ENCODE measurements at places on chromosomes 5 and 9. TPM values are rescaled to one million over a fixed set of nuclear protein-coding genes. Genes with fewer than 3 reads are reported as not detected.

The LCN15 gene
- not detected for total RNA-seq

The GABRG2 gene
- total RNA-seq = 1.4 TPM

The NEUROG1 gene
- total RNA-seq = not detected

- no peak overlapping the region for H3K27ac ChIP-seq
- no peaks in the 10 kb centered on the region for H3K27me3 ChIP-seq
Observed at GRCh38 chr9:93451849-93452709, 594 bp downstream of the FAM120A start.

- no peak for DNase-seq
- H3K4me3 ChIP-seq = no peak overlapping the region
- H3K36me3 ChIP-seq = no peaks in the 10 kb centered on the region
Observed at GRCh38 chr5:148343603-148344487, 8.5 kb downstream of the SPINK9 start.

DNA sequence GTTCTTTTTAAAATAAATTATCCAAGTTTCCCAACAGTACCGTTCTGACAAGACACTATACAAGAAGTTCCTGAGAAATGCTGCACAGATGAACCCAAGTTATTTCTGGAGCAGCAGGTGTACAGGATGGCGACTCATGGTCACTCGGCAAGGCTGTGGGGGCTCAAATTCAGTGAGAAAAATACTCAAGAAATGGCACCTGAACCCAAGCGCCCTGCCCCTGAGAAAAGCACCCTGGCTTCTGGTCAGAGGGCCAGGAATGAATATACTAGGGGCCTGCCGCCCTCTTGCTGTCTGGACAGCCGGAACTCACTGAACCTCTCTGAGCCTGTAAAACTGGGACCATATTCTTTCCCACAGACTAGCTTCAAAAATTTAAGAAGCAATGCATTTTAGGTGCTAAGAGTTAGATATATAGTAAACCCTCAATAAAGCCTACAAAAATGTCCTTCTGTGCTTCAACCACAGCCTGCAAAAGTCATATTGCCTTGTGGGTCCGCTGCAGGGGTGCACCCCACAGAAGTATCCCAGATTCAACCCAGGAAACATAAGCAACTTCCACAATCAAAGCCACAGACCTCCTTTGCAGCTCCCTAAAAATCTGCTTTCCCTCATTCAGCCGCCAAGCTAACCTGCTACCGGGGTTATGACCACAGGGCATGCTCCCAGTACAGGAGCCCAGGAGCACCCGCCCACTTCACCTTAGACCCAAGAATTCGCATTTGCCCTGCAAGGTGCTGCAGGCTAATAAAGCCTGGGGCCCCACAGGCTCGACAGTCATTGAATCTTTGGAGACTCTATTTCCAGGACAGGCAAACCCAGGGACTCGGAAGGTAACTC is 1.4 kb downstream of the RAPGEF1 start:
- H3K27ac ChIP-seq = no peak overlapping the region
- peaks cover 24% of the 10 kb centered on the region for H3K36me3 ChIP-seq
- peaks cover 41% of the 10 kb centered on the region for H3K4me1 ChIP-seq
- peak; percentile 11 for DNase-seq
- peak overlapping the region; percentile 78 for H3K4me3 ChIP-seq
- no peaks in the 10 kb centered on the region for H3K27me3 ChIP-seq

GRCh38 chr5:74422671-74423070 is 217.9 kb downstream of the ENC1 start:
- H3K4me1 ChIP-seq = peaks cover 23% of the 10 kb centered on the region
- H3K27ac ChIP-seq = no peak overlapping the region
- no peak overlapping the region for H3K4me3 ChIP-seq

GRCh38 chr9:127921557-127922120 is 4.8 kb upstream of the ST6GALNAC4 start:
- H3K27me3 ChIP-seq = peaks cover 25% of the 10 kb centered on the region
- peak; percentile 73 for DNase-seq
- H3K4me1 ChIP-seq = peaks cover 13% of the 10 kb centered on the region
- H3K36me3 ChIP-seq = peaks cover 19% of the 10 kb centered on the region

GRCh38 chr9:131228988-131229387 is 47.3 kb downstream of the FAM78A start:
- H3K36me3 ChIP-seq = peaks cover 11% of the 10 kb centered on the region
- H3K4me1 ChIP-seq = no peaks in the 10 kb centered on the region
- H3K27me3 ChIP-seq = no peaks in the 10 kb centered on the region
- H3K4me3 ChIP-seq = no peak overlapping the region

DNA sequence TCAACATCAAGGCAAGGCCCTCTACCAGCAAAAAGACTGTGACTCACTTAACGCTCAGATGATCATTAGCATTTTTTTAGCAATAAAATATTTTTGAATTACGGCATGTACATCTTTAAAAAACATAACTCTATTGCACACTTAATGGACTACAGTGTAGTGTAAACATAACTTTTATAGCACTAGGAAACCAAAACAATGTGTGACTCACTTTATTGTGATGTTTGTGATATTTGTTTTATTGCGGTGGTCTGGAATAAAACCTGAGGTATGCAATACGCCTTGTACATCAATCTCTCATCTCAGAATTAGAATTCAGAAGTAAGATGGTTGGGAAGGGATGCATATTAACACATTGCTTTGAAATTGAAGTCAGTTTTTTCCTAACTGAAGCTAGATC is 106.9 kb upstream of the PTCH1 start:
- no peak overlapping the region for H3K27ac ChIP-seq
- no peaks in the 10 kb centered on the region for H3K36me3 ChIP-seq

DNA sequence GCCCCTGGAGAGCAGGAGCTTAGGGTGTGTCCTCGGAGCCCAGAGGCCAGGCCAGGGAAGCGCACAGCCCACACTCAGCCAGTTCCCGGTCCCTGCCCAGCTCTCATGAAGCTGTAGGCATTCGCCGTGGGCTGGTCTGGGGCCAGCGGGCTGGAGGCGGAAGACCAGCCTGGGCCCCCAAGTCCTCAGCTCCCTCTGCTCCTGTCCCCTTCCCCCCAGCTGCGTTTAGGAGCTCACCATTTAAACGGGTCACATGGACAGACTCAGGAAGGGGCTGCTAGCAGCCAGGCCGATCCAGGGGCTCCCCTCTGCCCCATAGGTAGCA is 17.4 kb downstream of the DNLZ start:
- no peaks in the 10 kb centered on the region for H3K36me3 ChIP-seq
- H3K27me3 ChIP-seq = no peaks in the 10 kb centered on the region
- no peaks in the 10 kb centered on the region for H3K4me1 ChIP-seq
- H3K27ac ChIP-seq = no peak overlapping the region
- DNase-seq = no peak

GRCh38 chr9:132673355-132673754 is 3.1 kb downstream of the GTF3C4 start:
- peaks cover 43% of the 10 kb centered on the region for H3K36me3 ChIP-seq
- H3K4me3 ChIP-seq = peak overlapping the region; percentile 94
- no peaks in the 10 kb centered on the region for H3K27me3 ChIP-seq

GRCh38 chr5:137078171-137078665 is 420.9 kb downstream of the SPOCK1 start:
- peak; percentile 77 for DNase-seq
- no peaks in the 10 kb centered on the region for H3K27me3 ChIP-seq
- H3K4me3 ChIP-seq = peak overlapping the region; percentile 4
- peak overlapping the region; percentile 43 for H3K27ac ChIP-seq
- peaks cover 6% of the 10 kb centered on the region for H3K36me3 ChIP-seq

GRCh38 chr5:14281746-14282181 is 138.6 kb downstream of the TRIO start:
- DNase-seq = no peak
- H3K27me3 ChIP-seq = no peaks in the 10 kb centered on the region
- peaks cover 7% of the 10 kb centered on the region for H3K4me1 ChIP-seq

DNA sequence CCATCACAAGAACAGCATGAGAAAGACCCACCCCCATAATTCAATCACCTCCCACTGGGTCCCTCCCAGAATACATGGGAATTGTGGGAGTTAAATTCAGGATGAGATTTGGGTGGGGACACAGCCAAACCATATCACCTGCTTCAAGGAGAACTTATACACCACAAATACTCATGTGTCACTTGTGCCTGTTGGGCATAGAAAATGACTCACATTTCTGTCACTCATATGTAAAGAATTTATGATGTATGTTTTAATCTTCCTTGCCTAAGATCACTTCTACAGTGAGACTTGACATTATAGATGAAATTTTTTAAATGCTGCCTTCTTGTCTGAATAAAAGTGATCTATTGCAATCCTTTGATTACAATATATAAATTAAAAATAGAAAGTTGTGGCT is 23.0 kb upstream of the PRDM6 start:
- no peak overlapping the region for H3K27ac ChIP-seq
- no peak overlapping the region for H3K4me3 ChIP-seq
- DNase-seq = no peak
- no peaks in the 10 kb centered on the region for H3K36me3 ChIP-seq

DNA sequence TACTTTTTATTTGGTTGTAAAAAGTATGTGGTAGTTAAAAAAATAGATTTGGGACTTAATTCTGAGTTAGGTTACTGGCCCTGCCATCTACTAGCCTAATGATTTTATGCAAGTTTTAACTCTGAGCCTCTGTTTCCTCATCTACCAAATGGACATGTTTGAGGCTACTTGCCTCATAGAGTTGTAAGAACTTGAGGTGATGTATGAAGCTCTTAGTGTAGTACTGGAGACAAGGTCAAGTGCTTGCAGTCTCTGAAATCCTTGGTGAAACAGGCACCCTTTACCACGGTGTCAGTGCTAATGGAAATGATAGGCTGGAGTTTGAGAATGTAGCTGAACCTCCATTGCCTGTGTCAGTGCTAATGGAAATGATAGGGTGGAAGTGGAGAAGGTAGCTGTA is 15.3 kb downstream of the GPR107 start:
- peaks cover 9% of the 10 kb centered on the region for H3K4me1 ChIP-seq
- no peaks in the 10 kb centered on the region for H3K36me3 ChIP-seq
- no peaks in the 10 kb centered on the region for H3K27me3 ChIP-seq
- H3K27ac ChIP-seq = no peak overlapping the region
- H3K4me3 ChIP-seq = no peak overlapping the region
- no peak for DNase-seq

DNA sequence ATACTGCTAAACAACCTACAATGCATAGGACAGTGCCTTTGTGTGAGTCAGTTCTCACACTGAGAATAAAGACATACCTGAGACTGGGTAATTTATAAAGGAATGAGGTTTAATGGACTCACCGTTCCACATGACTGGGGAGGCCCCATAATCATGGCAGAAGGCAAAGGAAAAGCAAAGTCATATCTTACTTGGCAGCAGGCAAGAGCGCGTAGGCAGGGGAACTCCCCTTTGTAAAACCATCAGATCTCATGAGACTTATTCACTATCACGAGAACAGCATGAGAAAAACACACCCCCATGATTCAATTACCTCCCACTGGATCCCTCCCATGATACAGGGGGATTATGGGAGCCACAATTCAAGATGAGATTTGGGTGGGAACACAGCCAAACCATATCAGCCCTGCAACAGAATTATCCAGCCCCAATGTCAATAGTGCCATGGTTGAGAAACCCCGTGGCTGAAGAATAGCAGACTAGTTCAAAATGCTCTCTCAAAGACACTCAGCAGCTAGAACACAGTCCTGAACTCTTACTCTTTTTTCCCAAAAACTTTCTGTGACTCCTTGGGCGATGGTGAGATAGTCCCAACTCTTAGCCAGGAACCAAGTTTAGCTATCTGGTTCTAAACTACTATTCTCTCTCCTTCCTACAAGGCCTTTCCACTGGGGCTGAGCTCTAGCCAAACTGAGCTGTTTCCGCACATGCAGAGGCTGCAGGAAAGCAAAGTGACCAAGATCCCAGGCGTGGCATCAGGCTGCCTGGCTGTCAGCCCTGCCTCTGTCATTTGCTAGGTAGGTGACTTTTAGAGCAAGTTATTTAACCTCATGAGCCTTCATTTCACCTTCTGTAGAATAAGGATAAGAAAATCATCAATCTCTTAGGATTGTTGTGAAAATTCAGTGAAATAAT is 21.7 kb downstream of the FAT2 start:
- no peaks in the 10 kb centered on the region for H3K36me3 ChIP-seq
- H3K27me3 ChIP-seq = peaks cover 68% of the 10 kb centered on the region
- DNase-seq = no peak
- H3K4me1 ChIP-seq = no peaks in the 10 kb centered on the region

- no peak overlapping the region for H3K27ac ChIP-seq
- no peaks in the 10 kb centered on the region for H3K4me1 ChIP-seq
- DNase-seq = no peak
- no peak overlapping the region for H3K4me3 ChIP-seq
Observed at GRCh38 chr5:153863951-153864350, 174.8 kb downstream of the FAM114A2 start.

GRCh38 chr5:79284846-79285245 is 48.9 kb downstream of the JMY start:
- H3K4me3 ChIP-seq = no peak overlapping the region
- H3K36me3 ChIP-seq = peaks cover 7% of the 10 kb centered on the region
- no peaks in the 10 kb centered on the region for H3K27me3 ChIP-seq
- H3K27ac ChIP-seq = no peak overlapping the region
- no peak for DNase-seq

DNA sequence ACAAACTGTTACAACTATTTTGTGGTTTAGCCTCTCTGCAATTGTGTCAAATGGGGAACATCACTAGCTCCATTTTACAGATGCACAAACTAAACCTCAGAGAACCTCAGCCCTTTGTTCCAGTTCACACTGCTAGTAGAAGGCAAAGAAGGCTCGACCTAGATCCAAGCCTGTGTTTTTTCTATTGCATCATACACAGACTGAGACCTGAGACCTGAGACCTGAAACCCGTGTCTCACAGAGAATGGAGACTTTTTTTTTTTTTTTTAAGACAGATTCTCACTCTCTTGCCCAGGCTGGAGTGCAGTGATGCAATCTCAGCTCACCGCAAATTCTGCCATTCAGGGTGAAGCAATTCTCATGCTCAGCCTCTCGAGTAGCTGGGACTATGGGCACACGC is 120.8 kb downstream of the GALNT10 start:
- H3K36me3 ChIP-seq = no peaks in the 10 kb centered on the region
- H3K27me3 ChIP-seq = no peaks in the 10 kb centered on the region
- H3K27ac ChIP-seq = no peak overlapping the region
- H3K4me1 ChIP-seq = peaks cover 35% of the 10 kb centered on the region

DNA sequence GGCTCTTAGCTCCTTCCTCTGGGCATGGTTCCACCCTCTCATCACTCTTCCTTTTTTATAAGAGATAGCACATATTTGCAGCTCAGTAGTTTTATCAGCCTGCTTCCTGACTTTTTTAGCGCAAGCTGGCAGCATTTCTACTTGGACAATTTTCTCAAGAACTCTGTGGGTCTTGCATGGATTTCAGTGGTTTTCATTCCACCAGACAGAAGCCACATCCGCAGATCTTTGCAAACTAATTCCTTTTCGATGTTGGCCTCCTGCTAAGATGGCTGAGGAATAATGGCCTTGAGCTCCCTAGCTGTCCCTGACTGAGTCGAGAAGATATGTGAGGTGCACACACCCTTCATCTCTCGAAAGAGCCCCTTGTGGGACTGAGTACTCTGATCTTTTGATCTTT is 49.5 kb downstream of the GALNT12 start:
- H3K27ac ChIP-seq = no peak overlapping the region
- H3K36me3 ChIP-seq = no peaks in the 10 kb centered on the region
- peaks cover 13% of the 10 kb centered on the region for H3K27me3 ChIP-seq
- no peak overlapping the region for H3K4me3 ChIP-seq

GRCh38 chr5:105632043-105632442 is 2038.7 kb downstream of the EFNA5 start:
- H3K4me3 ChIP-seq = no peak overlapping the region
- H3K36me3 ChIP-seq = no peaks in the 10 kb centered on the region
- H3K27me3 ChIP-seq = no peaks in the 10 kb centered on the region

Measured in Calu3 (cell line).